NCI-H2171 treated with DMSO at 0.1 percent for 48 hours (cell line): ENCODE measurements at places on chromosomes 4 and X.

- DNase-seq, result no peak
Observed at GRCh38 chrX:79630033-79631009, 263.2 kb upstream of the ITM2A start.

DNA sequence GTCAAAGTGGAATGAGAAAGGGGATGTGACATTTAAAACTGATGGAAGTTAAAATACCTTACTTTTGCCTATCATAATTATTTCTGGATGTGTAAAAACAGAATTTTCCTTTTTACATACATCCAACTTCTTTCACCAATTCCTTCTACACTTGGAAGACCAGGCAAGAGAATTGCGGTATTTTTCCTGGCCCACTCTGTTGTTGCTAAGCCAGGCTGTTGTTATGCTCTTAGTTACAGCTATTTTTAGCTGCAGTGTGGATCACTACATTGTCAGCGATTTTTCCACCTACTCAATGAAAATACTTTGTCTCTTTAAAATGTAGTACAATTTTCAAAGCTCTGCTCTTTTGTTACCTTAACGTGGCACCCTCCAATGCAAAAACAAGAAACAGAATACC is 43.4 kb downstream of the NKX6-1 start:
- no peak for DNase-seq

DNA sequence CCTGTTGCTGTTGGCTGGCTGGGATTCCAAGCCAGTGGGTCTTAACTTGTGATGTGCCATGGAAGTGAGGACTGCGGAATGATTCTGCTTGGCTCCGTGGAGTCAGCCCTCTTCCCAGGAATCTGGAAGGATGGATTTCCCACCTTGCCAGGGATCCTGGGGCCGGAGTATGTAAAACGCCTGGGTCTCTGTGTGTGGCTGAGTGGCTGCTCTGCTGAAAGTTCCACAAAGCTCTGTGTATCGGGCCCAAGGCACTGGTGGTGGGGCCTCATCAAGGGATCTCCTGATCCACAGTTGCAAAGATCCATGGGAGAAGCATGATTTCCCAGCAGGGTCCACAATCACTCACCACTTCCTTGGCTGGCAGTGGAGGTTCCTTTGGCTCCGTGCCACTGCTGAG is 24.1 kb upstream of the TMEM271 start:
- no peak for DNase-seq

DNA sequence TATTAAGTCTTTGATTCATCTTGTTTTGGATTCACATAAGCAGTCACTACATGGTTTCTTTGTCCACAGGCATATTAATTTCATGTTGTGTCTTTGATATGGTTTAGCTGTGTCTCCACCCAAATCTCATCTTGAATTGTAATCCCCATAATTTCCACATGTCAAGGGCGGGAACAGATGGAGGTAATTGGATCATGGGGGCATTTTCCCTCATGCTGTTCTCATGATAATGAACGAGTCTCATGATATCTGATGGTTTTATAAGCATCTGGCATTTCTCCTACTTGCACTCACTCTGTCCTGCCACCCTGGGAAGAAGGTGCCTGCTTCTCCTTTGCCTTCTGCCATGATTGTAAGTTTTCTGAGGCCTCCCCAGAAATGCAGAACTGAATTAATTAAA is 1811.2 kb upstream of the PCDH10 start:
- DNase-seq, result peak; percentile 89

- DNase-seq, result no peak
Observed at GRCh38 chr4:81095389-81095788, 64.9 kb downstream of the BMP3 start.

DNA sequence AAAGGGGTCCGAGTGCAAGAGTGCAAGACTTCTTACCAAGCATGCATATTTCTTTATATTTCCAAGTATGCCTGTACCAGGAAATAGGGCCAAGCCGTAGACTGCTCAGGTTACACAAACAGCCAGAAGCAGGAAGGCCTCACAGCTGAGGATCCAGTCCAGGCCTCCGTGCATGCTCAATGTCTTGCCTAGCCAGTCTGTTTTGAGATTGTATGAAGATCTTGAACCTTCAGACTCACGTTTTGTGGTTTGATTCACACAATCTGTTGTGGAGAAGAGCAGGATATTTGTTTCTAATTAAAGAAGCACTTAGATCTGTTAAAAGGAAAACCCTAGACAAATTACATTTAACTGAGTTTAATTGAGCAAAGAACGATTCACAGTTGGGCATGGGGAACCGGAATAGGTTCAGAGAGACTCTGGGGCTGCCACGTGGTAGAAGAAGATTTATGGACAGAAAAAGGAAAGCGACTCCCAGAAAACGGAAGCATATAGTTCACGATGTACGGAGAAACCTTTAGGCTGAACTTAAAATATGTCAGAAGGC is 1.2 kb downstream of the MGST2 start:
- peak; percentile 53 for DNase-seq

DNA sequence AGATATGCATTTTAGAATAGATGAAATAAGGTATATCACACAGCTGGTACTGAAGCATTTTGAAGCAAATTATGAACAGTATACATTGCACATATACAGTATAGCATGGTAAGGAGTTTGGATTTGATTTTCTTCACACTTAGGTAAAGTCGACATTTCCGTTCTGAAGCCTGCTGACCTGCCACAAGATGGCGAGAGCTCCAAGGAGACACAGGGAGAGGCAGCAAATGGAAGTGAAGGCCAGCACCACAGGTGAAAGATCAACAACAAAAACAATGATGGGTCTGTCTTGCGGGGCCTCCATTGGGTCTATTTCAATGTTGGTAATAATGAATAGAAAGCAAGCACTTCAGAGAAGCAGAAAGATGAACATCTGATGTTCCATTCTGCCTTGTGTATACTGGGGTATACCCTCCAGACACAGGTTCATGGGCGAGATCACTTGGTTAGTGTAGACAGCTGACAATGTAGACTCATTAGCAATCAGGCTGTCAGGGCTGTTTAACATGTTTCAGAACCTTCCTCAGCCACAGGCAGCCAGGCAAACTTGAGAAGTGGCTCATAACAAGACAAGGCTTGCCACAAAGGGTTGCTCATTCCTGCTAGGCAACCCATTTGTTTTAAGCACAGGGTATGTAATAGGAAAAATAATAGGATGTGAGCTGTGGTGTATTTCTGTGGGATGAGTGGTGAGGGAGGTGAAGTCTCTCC is 21.4 kb upstream of the NOX1 start:
- DNase-seq, result peak; percentile 31

GRCh38 chrX:19855700-19856381 is 31.6 kb downstream of the SH3KBP1 start:
- no peak for DNase-seq

GRCh38 chrX:130846746-130847145 is 56.3 kb downstream of the ENOX2 start:
- DNase-seq, result no peak

DNA sequence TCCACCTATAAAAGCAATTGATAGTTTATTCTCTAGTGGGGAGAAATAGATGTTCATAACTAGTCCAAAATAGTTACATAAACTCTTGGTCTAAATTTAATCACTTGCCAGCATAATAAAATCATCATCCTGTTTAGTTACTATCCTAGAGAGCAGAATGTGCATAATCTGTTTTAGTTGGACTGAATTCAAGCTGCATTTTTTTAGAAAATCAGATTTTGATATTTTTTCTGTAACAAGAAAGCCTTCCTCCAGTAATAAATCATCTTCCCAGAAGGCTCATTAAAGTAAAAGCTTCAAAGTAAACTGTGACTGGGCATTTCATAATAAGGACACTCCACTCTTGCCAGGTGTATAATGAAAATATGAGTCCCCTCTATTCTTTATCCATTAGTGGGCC is 453.1 kb downstream of the TRAM1L1 start:
- DNase-seq, result no peak

DNA sequence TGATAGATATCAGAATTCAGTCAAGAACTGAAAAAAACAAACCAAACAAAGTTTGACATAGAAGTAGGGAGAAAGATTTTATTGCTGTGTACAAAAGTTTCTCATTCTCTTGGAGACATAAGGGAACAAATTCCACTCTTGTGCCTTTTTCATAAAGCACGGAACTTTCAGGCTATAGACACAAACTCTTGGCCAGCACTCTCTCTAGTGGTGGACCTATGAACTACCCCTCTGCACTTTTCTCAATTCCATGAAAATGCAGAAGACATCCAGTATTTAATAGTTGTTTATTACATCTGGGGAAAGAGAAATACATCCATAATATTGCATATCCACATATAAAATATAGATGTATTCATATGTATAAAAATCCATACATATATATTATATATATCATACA is 291.6 kb upstream of the HS3ST1 start:
- peak; percentile 28 for DNase-seq

- peak; percentile 78 for DNase-seq
Observed at GRCh38 chr4:24624381-24624780, 40.0 kb upstream of the DHX15 start.

DNA sequence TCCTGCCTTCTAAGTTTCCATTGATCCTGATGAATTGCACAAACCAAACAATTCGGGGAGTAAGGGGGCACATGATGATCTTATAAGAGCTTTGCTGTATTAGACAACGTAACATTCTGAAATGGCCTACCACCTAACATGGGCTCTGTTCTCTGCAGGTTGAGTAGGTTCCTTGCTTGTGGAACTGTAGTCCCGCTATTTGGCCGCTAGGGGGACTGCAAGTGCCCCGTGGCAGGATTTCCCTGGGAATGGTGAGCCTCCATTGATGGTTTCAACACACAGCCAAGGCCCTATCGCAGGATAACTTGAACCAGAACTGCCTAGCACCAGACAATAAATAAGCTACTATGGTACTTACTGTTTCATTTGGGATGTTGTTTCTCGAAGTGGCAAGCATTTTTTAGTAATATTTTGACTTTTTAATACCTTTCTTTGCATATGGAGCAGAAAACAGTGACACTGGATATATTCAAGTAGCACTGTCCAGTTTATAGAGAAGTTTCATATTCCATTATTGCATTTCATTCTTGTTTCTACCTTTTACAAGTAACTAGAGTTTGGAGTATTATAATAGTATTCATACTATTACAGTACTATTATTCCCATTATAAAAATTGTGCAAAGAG is 11.9 kb downstream of the AR start:
- DNase-seq, result peak; percentile 19

DNA sequence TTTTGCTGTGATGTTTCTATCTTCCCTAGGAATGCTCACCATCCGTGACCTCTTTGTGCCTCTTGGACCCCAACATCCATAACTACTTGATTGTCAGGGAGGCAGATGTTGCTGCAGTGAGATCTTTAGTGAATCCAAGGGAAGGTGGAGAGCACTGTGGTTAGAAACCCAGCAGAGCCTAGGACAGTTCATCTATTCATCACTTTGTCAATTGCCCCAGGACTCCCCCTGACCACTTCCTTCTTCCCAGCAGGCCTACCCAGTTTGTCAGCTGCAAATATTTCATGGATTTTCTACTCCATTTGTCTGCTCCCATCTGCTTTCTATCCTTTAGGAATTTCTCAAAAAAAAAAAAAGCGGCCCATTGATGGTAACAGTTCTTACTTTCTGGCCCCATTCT is 942.8 kb downstream of the PCDH7 start:
- no peak for DNase-seq

GRCh38 chr4:153216546-153216945 is 12.3 kb downstream of the TRIM2 start:
- DNase-seq, result no peak

GRCh38 chr4:10074767-10075105 is 41.9 kb downstream of the WDR1 start:
- no peak for DNase-seq

- DNase-seq, result no peak
Observed at GRCh38 chr4:29717287-29718057, 1002.7 kb upstream of the PCDH7 start.

GRCh38 chr4:138241281-138242075 is 671 bp downstream of the SLC7A11 start:
- no peak for DNase-seq

DNA sequence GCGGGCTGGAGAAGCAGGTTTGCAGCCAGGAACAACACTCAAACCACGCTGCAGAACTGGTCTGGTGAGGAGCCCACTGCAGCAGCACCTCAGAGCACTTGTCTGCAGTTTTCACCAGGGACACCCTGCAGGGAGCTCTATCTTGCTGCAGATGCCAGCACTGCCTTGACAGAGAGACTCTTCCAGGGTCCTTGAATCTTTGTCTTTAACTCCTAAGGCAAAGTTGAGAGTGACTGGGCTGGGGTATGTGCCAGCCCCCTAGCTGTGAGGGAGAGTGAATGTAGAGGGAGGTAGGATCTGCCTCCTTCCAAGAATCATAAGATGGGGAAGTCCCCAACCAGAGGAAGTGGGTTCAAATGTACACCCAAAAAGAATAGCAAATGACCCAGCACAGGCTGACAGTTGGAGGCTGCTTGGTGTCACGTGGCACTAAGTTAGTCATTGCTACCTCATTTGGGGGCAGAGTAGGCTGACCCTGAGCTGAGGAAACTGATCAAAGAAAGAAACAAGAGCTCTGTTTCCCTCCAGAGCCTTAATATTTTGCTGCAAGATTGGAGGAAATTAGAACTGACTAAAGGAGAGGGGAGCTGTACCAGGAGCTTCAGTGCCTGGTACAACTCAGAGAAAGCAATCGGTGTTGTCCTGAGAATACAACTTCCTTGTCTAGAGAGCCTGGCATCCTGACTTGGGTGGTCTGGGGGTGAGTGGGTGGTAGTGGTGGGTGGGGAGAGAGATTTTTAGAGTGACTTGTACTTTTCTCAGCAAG is 28.2 kb upstream of the HUWE1 start:
- no peak for DNase-seq

DNA sequence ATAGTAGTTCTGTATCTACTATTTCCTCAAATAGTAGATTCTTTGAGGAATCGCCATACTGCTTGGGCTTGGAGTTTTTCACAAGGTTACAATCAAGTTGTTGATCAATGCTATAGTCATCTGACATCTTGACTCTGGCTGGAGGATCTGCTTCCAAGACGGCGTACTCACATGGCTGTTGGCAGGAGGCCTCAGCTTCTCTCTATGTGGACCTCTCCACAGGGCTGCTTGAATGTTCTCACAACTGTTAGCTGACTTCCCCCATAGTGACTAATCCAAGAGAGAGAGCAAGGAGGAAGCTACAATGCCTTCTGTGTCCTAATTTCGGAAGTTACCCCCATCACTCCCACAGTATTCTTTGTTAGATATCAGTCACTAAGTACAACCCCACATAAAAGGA is 10.3 kb downstream of the EGFL6 start:
- no peak for DNase-seq

- no peak for DNase-seq
Observed at GRCh38 chrX:27309406-27309805, 153.7 kb downstream of the PPP4R3C start.

DNA sequence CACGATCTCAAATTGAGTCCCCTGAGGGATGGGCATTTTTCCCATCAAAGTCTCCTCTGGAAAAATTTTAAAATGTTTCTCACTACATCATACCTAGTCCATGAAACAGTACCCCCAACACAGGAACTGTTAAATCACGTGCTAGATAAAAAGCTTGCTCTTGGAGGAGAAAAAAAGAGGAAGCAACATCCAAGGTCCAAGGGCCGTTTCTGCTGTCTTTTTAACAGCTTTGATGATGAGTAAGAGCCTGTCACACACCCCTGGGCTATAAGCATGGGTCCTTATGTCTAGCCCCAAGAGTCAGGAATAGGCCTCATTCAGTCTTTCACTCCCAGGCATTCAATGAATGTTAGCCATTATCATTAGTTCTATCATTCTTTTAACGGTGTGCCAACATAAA is 128.9 kb downstream of the SH3KBP1 start:
- no peak for DNase-seq

GRCh38 chrX:98548519-98548918 is 1664.8 kb downstream of the RPA4 start:
- no peak for DNase-seq
